ENCODE measurements at places on chromosomes 2 and 18. TPM values are rescaled to one million over a fixed set of nuclear protein-coding genes. Genes with fewer than 3 reads are reported as not detected.

IL36RN gene
- total RNA-seq, result 0.02 TPM

NOL4 gene
- not detected for total RNA-seq

C1QL2 gene
- total RNA-seq, result 0.31 TPM

DPYSL5 gene
- total RNA-seq, result 5.6 TPM

GPR35 gene
- 1.0 TPM for total RNA-seq

POTEC gene
- total RNA-seq, result not detected

RNASEH1 gene
- 47.3 TPM for total RNA-seq

CEBPZOS gene
- total RNA-seq, result 37.4 TPM

POTEI gene
- total RNA-seq, result 0.01 TPM

SLC14A1 gene
- not detected for total RNA-seq

LINC00305 gene
- total RNA-seq, result not detected

UGT1A8 gene
- total RNA-seq, result 0.10 TPM

LRRTM4 gene
- total RNA-seq, result not detected

HAAO gene
- not detected for total RNA-seq

CREG2 gene
- total RNA-seq, result 10.3 TPM

EGR4 gene
- 0.19 TPM for total RNA-seq

COLEC12 gene
- total RNA-seq, result 0.06 TPM

SLC5A7 gene
- total RNA-seq, result not detected

TMEM247 gene
- not detected for total RNA-seq

ALPG gene
- total RNA-seq, result 0.42 TPM

HK2 gene
- total RNA-seq, result 0.79 TPM

SLC9A2 gene
- total RNA-seq, result 2.9 TPM

ANKRD30B gene
- not detected for total RNA-seq

OSBPL6 gene
- total RNA-seq, result 5.8 TPM

SLC19A3 gene
- total RNA-seq, result 2.3 TPM

Data from A549 treated with AZD2906 at 1 μM for 4 hours (cell line).